ENCODE measurements at places on chromosomes 7 and 10.

GRCh38 chr7:28835800-28836199 lies 122.3 kb downstream of the TRIL start:
- peak; percentile 57 for DNase-seq

GRCh38 chr7:45921699-45922519 lies 837 bp upstream of the IGFBP3 start:
- peak; percentile 84 for DNase-seq

DNA sequence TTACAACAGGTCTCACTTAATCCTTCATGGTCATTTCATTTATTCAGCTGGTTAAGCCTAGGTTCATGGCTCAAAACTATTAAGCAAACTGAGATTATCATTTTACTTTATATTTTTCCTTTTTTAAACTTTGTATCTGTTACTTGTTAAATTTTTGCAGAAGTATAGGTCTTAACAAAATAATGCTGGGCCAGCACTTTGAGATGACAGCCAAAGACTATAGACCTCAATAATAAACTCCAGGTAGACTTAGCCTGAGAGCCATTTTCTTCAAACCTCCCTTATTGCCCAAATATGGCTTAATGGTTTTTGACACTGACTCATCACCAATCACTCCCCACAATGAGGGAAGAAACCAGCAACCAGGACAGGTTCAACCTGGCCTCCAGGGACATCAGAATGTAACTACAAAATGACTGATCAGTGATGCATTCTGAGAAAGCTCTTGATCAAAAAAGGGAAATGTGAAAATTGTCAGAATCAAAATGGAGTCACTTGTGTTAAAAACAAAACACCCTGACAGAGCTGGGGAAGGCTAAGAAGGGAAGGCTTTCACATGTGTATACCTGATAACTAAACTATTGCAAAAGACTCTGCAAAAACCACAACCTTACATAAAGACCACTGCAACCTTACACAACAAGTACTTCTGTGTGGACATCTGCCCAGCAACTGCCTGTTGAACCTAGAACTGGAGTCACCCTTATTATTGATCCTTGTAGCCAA lies 2.1 kb upstream of the CCDC126 start:
- no peak for DNase-seq

DNA sequence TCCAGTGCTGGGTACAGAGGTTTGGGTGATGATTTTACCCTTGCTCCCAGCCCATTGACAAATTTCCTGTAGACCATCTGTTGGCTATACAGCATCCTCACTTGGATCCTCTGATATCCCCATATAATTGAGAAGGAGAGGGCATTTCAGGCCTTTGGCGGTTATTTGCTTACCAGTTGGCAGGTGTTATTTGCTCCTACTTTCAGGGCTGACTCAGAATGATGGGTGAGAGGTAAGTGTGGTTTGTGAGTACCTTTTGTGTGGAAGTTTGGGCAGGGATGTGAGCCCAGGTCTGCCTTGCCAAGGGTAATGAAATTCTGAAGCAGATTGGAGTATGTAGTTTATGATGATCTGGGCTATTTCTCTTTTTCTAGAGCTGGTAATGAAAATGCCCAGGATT lies 93.6 kb downstream of the LRMDA start:
- no peak for DNase-seq

DNA sequence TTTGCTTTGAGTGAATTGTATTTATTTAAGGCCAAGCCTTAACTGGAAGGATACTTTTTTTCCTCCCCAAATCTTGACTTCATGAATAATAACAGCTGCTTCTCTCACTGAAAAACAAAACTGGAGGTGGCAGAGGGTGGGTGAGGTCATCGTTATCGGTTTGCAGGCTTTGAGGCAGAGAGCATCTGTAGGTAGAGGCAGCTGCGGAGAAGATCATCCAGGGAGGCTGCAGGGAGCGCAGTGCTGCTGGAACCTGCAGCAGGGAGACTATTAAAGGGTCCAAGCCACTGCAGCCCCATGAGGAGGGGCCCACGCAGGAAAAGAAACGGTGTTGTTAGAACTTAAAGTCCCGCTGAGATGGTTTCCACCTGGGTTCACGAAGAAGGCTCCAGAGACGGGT lies 112.1 kb upstream of the SDK1 start:
- no peak for DNase-seq

DNA sequence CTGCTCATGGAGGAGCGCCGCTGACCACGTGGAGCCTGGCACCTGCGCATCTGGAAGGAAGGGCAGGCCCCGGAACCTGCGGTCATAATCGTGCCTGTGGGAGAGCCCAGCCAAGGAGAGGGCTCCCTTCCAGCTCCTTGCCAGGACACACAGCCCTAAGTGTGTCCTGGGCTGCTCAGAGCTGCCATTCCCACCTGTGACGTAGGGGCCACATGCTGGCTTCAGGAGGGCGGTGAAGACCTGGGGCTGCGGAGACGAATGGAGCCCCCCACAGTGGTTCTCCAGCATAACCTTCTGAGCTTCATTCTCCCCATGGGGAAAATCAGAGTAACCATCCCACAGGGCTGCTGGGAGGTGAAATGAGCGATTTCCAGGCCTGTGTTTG lies 127.6 kb upstream of the CHST15 start:
- DNase-seq, result no peak

DNA sequence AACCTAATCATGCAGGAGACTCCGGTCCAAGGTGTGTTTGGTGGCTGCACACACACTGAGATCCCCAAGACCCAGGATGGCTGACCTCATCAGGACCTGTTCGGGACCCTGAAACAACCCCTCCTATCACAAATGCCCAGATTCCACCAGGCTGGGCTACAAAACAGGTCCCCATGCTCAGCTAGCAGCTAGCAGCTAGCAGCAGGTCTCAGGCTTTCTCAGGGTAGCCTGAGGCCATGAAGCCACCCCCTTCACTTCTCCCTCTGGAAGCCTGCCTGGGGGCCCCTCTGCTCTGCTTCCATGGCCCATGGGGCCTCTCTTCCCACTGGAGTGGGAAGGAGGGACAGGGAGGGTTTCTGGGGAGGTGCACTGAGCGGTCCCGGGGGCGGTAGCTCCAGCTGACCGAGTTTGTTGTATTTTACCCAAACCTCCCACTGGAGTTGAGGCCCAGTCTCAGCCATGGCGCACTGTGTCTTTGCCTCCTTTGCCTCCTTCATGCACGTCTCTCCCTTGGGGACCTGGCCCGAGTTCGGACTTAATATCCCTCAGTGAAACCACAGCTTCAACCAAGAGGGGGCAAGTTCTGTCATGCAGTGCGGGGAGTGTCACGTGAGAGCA lies 95.1 kb upstream of the GPR26 start:
- DNase-seq, result no peak

- DNase-seq, result no peak
Measured at GRCh38 chr7:4233621-4234497, 448.2 kb upstream of the FOXK1 start.

GRCh38 chr10:14405076-14406065 lies 74.6 kb upstream of the FRMD4A start:
- peak; percentile 96 for DNase-seq

DNA sequence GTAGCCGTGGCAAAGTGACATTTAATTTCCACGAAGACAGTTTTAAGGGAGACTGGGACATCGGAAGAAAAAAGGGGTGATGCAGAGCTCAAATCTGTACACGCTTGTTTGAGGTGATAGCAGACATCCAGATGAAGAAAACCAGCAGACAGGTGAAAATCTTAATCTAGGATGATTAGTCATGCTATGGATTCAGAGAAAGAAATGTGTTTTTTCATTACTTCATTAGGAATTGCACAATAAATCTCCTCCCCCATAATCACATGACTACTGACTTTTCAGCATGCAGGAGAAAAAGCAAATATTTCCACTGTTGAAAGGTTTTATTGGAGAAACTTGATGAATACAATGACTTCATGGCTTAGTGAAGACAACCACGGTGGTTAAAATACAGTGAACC lies 2.5 kb downstream of the NUDT5 start:
- DNase-seq, result peak; percentile 48

- no peak for DNase-seq
Measured at GRCh38 chr10:13518076-13518692, 10.6 kb downstream of the BEND7 start.

DNA sequence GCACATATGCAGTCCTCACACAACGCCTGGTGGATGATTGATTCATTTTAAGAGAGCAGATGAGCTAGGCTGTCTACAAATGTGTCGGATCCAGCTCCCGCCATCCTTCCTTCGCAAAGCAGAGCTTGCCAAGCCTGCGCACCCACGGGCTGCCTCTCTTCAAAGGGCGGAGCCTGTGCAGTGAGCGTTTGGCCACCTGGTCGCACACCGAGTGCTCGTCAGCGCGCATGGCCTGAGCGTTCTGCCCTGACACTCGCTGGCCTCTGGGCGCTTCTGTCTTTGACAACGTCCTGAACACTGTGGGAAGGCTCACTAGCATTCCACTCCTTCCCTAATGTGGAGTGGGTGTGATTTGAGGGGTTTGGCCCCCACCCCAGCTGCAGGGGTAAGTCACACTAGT lies 47.1 kb upstream of the TMEM72 start:
- DNase-seq, result no peak

- no peak for DNase-seq
Measured at GRCh38 chr10:78921895-78922294, 146.9 kb upstream of the ZMIZ1 start.

GRCh38 chr10:75250934-75251333 lies 15.2 kb upstream of the COMTD1 start:
- peak; percentile 34 for DNase-seq

DNA sequence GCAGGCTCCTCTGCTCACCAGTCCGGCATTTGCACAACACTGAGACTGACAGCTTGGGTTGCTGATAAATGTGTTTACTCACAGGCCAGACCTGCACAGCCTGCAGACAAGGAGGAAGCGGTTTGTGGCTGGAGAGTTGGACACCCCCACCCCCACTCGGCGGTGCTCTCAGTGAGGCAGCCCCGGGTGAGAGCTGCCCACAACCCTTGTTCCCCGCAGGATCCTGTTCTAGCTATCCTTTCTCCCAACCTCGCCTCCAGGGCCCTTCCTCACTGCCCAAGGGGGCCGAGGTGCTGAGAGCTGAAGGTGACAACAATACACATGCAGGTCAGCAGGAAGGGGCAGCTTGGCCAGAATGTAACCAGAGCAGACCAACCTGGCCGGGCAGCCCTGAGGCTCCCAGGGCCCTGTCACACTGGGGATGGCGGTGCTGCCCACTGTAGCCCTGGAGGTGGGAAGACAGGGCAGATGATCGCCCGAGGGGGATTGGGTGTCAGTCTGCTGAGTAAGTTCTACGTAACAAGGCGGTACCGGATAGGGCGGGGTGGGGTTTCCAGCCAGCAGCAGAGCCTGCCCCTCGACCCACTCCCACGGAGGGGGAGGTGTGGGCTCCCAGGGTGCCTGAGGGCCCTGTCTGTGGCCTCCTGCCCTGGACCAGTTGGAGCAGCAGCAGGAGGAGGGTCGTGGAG lies 2.1 kb upstream of the ADAM8 start:
- peak; percentile 67 for DNase-seq

GRCh38 chr7:152859781-152860191 lies 100.2 kb downstream of the ACTR3B start:
- peak; percentile 5 for DNase-seq

- DNase-seq, result peak; percentile 27
Measured at GRCh38 chr10:29239569-29240472, 49.0 kb upstream of the LYZL1 start.

DNA sequence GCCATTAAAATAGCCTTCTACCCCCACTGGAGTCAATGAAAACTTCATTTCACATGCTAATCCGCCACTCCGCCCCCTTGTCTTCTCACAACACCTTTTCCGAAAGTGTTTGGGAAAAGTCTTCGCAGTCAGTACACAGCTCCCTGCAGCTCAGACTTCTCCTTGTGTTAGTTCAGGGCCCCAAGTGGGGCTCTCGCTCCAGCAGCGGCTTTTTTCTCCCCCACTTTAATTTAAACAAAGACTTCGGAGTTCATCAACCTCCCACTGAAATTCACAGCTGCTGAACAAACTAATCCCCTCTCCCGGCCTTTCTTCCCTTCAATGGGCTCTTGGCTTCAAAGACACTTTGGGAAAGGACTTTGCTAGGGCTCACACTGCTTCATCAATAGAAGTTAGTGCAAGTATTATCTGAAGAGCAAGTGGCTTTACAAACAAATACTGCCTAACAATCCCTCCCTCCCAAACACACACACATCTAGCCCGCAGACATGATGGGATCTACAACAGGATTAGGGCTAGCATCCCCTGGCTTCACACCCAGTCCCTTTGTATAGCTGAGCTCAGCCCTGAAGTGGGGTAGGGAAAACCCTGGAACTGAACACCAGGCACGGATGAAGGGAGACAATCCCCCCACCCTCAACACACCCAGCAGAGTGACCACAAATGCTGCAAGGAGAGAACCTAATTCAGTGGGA lies 23.1 kb downstream of the WNT8B start:
- DNase-seq, result no peak

GRCh38 chr10:67815571-67816059 lies 22.4 kb downstream of the DNAJC12 start:
- no peak for DNase-seq

GRCh38 chr10:31706464-31707092 lies 222.1 kb downstream of the ARHGAP12 start:
- no peak for DNase-seq

DNA sequence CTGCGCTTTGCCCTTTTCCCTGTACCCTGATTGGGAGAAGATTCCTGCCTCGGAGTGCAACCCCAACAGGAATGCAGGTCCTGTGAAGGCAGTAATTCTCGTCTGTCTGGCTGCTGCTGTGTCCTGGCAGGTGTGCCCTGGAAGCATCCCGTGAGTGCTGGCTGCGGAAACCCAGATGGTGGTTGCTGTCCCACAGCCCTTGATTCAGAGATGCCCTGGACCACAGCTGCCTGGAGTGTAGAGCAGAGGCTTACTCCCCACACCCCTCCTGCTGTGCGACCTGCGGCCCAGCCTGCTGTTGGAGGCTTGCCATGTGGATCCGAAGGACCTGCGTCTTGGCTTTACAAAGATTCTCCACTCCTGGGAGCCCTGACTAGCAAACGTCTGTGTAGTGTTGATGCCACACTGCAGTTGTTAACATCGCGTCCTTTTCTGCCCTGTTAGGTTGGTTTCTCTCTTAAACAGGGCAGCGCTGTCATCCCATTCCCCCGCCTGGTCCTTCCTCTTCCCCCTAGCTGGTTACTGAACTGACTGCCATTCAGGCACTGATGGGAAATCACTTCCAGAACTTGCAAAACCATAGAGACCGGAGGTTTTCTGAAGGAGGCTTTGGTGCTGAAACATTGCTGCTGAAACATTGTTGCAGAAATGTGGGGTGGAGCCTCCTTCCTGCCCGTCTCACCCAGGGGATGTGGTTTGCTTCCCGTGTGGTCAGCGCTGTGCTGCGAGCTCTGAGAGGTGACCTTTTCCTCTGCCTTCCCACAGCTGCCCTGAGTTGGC lies 53.3 kb downstream of the DNAJB6 start:
- DNase-seq, result no peak

All from EL (cell line).